ENCODE measurements at places on chromosomes 5 and 9.

DNA sequence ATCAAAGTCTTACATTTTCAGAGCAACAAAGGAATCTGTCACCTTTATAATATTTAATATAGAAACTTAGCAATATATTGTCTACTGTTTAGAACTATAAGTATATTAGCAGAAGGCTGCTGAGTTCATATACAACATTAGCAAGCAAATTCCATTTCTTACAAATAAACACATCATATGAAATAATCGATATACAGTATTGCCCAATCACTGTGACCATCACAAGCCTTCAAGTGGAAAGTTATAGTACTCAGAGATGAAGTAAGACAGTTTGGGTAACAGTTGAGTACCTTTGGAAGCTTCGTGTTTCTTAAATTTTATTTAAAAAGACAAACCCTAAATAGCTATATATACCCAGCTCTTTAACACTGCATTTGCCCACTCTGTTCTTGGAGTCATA is 135.2 kb upstream of the IRX1 start:
- DNase-seq, result no peak

- DNase-seq, result no peak
These were observed 38.2 kb downstream of the COL5A1 start for GRCh38 chr9:134679616-134680392.

- DNase-seq, result no peak
These were observed 152.7 kb downstream of the ADCY2 start for GRCh38 chr5:7548596-7548995.

- no peak for DNase-seq
These were observed 229.8 kb downstream of the FANCC start for GRCh38 chr9:95087659-95088242.

GRCh38 chr5:41503860-41504259 is 6.5 kb downstream of the PLCXD3 start:
- no peak for DNase-seq

DNA sequence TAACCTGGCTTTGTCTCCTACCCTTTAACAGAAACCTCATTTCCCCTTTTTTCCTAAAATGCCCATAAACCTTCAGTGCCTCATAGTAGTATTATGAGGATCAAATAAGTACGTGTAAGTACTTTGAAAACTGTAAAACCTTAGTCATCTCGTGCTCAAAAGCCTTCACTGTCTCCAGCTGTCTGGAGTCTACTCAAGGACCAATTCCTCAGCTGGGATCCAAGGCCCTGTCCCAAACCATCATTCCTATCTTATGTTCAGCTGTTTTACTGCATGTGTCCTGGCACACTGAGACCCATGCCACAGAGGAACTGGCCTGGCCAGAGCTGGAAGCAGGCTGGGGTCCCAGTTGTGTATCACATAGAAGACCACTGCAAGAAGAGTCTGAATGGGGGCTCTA is 15.9 kb downstream of the ADAMTSL1 start:
- DNase-seq, result no peak

DNA sequence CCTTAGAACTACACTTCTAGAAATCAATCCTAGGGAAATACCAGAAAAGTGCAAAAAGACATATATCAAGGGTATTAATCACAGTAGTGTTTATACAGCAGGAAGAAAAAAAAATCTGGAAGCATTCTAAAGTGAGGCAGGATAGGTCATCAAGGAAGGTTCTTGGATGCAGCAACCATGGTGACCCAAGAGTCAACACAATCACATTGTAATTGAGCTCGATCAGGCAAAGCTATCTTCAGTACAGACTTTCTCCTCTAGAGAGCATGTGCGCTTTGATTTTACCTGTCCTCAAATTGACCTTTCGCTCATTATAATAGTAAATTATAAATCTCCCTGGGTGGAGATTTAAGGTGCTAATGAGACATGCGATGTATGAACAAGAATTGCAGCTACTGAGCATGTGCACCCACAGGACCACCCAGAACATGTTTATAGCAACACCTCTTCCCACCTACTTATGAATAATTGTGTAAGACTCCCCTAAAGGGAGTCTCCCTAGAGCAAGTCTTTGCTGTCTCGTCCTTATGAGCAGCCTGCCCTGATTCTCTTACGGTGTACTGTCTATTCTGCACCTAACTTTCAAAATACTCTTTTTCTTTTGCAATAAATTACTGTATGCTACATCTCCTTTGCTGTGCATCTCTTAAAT is 297.7 kb downstream of the ATPSCKMT start:
- DNase-seq, result no peak

DNA sequence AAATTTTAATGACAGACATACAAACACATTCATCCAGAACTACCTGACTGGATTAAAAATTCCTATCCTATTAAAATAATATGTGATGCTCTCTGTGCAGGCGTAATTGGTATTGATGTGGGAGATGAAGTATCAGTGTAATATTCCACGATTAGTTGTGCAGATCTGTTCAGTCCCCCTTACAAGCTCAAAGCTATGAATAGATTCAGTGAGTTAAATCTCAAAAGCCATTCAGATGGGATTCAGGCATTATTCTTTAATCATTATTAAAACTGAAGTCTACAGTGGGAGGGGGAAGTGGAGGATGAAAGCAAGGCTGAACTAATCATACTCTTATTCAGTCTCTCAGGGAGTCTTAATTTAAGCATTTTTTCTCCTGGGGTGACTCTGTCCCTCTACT is 855.8 kb downstream of the EFNA5 start:
- no peak for DNase-seq

GRCh38 chr9:89952401-89952800 is 347.6 kb downstream of the GADD45G start:
- DNase-seq, result no peak

Measured in stimulated activated CD4-positive, alpha-beta T cell treated with anti-CD3 and anti-CD28 coated beads, TNF-alpha, amount 100 ng/mL, for 4 hours (primary cell).